T-cell (primary cell): ENCODE measurements at places on chromosomes 16 and 17. TPM values are rescaled to one million over a fixed set of nuclear protein-coding genes. Genes with fewer than 3 reads are reported as not detected.

- no peaks in the 10 kb centered on the region for H3K36me3 ChIP-seq
- no peak overlapping the region for H3K27ac ChIP-seq
- H3K27me3 ChIP-seq = no peaks in the 10 kb centered on the region
- no peaks in the 10 kb centered on the region for H3K4me1 ChIP-seq
Observed at GRCh38 chr17:19707728-19708221, 8.6 kb downstream of the SLC47A2 start.

DNA sequence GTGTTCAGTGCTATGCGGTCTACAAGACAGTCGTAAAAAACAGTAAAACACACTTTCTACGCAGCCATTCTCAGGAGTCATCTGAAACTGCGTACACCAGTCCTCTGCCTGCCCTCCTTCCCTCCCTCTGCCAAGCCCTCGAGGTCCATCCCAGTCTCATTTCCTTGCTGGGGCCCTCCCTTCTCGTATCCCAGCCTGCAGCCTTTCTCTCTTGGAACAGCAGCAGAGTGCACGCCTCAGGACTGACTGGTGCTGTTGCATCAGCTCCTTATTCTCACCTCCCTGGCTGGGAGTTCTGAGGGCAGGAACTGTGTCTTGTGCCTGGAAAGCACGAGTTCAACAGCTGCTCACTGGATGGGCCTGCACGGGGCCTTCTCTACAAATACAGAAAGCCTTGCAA is 12.5 kb downstream of the FAHD1 start:
- peaks cover 3% of the 10 kb centered on the region for H3K27me3 ChIP-seq
- no peaks in the 10 kb centered on the region for H3K4me1 ChIP-seq
- no peak for DNase-seq
- no peaks in the 10 kb centered on the region for H3K36me3 ChIP-seq
- no peak overlapping the region for H3K27ac ChIP-seq

GRCh38 chr17:79192503-79193351 is 118.1 kb downstream of the ENGASE start:
- no peak overlapping the region for H3K4me3 ChIP-seq
- DNase-seq = peak; percentile 6
- no peaks in the 10 kb centered on the region for H3K4me1 ChIP-seq
- H3K27me3 ChIP-seq = peaks cover 72% of the 10 kb centered on the region
- no peak overlapping the region for H3K27ac ChIP-seq

DNA sequence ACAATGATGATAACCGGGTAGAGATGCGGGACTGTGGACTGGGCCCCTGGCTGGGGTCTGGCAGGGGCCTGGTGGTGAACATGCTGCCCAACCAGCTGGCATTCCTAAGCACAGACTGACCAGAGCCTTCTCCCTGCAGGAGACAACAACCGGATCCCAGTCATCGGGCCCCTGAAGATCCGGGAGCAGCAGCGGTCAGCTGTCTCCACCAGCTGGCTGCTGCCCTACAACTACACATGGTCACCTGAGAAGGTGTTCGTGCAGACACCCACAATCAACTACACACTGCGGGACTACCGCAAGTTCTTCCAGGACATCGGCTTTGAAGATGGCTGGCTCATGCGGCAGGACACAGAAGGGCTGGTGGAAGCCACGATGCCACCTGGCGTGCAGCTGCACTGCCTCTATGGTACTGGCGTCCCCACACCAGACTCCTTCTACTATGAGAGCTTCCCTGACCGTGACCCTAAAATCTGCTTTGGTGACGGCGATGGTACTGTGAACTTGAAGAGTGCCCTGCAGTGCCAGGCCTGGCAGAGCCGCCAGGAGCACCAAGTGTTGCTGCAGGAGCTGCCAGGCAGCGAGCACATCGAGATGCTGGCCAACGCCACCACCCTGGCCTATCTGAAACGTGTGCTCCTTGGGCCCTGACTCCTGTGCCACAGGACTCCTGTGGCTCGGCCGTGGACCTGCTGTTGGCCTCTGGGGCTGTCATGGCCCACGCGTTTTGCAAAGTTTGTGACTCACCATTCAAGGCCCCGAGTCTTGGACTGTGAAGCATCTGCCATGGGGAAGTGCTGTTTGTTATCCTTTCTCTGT is 5.1 kb upstream of the SLC7A6 start:
- no peak for DNase-seq
- H3K4me3 ChIP-seq = no peak overlapping the region
- H3K4me1 ChIP-seq = peaks cover 2% of the 10 kb centered on the region
- no peaks in the 10 kb centered on the region for H3K27me3 ChIP-seq

DNA sequence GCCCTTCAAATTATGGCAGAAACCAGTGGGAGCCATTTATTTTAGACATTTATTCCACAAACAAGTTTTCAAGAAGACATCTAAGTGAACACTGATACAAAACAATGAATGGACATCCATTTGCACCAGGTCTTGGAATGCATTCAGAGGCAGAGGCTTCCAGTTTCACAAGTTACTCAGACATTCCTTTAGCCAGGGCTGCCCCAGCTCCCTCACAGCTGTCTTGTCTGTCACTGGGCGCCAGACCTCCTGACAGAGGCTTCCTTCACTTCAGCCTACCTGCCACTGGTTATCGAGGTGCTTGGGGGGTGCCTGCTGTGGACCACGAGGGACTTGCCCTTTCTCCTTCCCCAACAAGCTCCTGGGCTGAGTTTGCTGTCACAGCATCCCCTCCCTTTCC is 19.2 kb downstream of the AQP8 start:
- H3K27me3 ChIP-seq = no peaks in the 10 kb centered on the region
- no peak for DNase-seq
- H3K4me3 ChIP-seq = no peak overlapping the region
- no peak overlapping the region for H3K27ac ChIP-seq
- H3K36me3 ChIP-seq = peaks cover 13% of the 10 kb centered on the region

DNA sequence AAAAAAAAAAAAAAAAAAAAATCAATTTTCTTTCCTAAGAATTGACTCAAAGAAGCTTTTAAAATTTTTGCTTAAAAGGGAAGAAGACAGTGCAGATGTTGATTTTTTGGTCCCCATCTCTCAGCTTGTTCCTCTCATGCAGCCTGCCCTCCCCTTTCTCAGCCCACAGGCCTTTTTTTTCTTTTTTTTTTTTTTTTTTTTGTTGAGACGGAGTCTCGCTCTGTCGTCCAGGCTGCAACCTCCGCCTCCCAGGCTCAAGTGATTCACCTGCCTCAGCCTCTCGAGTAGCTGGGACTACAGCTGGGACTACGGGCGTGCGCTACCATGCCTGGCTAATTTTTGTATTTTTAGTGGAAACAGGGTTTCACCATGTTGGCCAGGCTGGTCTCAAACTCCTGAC is 17.7 kb downstream of the YPEL2 start:
- no peaks in the 10 kb centered on the region for H3K36me3 ChIP-seq
- peaks cover 32% of the 10 kb centered on the region for H3K4me1 ChIP-seq

DNA sequence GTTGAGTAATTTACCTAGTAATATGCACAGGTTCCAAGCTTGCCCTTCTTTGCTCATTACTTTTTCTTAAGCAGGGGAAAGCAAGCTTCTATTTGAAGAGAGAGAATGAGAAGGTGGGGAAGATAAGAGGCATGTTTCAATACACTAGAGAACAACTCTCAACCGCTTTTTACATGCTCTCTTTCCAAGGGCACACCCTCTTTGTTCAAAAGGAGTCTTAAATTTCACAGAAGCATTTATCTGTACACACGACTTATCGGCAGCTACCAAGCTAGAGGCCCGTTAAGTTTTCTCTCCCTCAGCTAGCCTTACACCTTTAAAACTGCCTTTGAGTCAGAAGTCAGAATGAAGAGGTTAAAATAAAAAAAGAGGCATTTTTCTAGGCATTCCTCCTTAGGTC is 79.6 kb downstream of the STH start:
- H3K27me3 ChIP-seq = no peaks in the 10 kb centered on the region
- no peak overlapping the region for H3K4me3 ChIP-seq
- no peak for DNase-seq
- H3K27ac ChIP-seq = no peak overlapping the region

- H3K4me1 ChIP-seq = peaks cover 27% of the 10 kb centered on the region
- DNase-seq = peak; percentile 86
- H3K27me3 ChIP-seq = no peaks in the 10 kb centered on the region
Observed at GRCh38 chr17:63774141-63774968, at the start of gene DDX42. DDX42 (plus strand) TSS chr17:63774170; CDS start chr17:63787050, 12,880 bp downstream.

GRCh38 chr16:66267292-66268014 is 99.0 kb upstream of the CDH5 start:
- H3K4me3 ChIP-seq = no peak overlapping the region
- peaks cover 9% of the 10 kb centered on the region for H3K4me1 ChIP-seq
- H3K27ac ChIP-seq = no peak overlapping the region
- no peak for DNase-seq
- H3K36me3 ChIP-seq = no peaks in the 10 kb centered on the region
- H3K27me3 ChIP-seq = peaks cover 65% of the 10 kb centered on the region

- H3K27ac ChIP-seq = no peak overlapping the region
- H3K36me3 ChIP-seq = no peaks in the 10 kb centered on the region
- no peak overlapping the region for H3K4me3 ChIP-seq
- H3K4me1 ChIP-seq = peaks cover 5% of the 10 kb centered on the region
- DNase-seq = no peak
- peaks cover 1% of the 10 kb centered on the region for H3K27me3 ChIP-seq
Observed at GRCh38 chr16:21156767-21157467, 1.6 kb upstream of the LDAF1 start.

- H3K27ac ChIP-seq = no peak overlapping the region
- H3K4me3 ChIP-seq = no peak overlapping the region
- no peaks in the 10 kb centered on the region for H3K36me3 ChIP-seq
- H3K27me3 ChIP-seq = peaks cover 51% of the 10 kb centered on the region
- H3K4me1 ChIP-seq = no peaks in the 10 kb centered on the region
Observed at GRCh38 chr17:74008196-74008595, 195.3 kb upstream of the RPL38 start.

DNA sequence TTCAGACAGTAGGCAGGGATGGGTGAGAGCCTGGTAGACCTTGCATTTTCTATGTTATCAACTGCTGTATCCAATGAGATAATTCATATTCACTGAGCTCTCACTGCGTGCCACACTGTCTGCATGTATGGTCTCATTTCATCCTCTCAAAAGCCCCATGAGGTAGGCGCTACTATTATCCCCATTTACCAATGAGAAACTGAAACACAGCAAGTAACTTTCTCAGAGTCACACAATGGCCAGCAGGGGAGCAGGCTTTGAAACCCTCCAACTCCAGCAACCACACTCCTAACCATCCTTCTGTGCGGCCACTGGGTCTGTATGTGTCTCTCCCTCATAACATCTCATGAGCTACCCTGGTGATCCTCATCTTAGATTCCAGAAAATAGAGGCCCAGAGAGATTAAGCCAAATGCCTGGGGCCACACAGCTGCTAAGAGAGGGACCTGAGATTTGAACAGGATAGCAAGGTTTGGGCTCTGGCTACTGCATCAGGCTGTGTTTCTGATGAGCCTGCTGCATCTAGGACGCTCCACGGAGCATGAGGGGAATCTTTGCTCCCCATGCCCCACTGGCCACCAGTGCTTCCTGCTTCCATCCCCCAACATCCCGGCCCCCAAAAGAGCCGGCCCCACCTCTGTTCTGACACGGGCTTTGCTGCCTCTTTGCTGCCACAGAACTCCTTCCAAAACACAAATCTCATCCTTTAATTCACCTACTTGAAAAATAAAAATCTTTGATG is 3.2 kb downstream of the CCR7 start:
- peaks cover 12% of the 10 kb centered on the region for H3K36me3 ChIP-seq
- peak; percentile 64 for DNase-seq
- peak overlapping the region; percentile 75 for H3K4me3 ChIP-seq
- no peaks in the 10 kb centered on the region for H3K27me3 ChIP-seq
- peaks cover 97% of the 10 kb centered on the region for H3K4me1 ChIP-seq

GRCh38 chr17:68102318-68102758 is 66.8 kb downstream of the KPNA2 start:
- H3K4me3 ChIP-seq = peak overlapping the region; percentile 78
- H3K27me3 ChIP-seq = no peaks in the 10 kb centered on the region
- H3K36me3 ChIP-seq = peaks cover 2% of the 10 kb centered on the region
- H3K27ac ChIP-seq = peak overlapping the region; percentile 83

- H3K36me3 ChIP-seq = no peaks in the 10 kb centered on the region
- H3K4me3 ChIP-seq = peak overlapping the region; percentile 68
Observed at GRCh38 chr17:70168044-70168976, 1.0 kb upstream of the KCNJ2 start.

GRCh38 chr17:46916211-46916610 is 6.7 kb upstream of the GOSR2 start:
- H3K36me3 ChIP-seq = no peaks in the 10 kb centered on the region
- peaks cover 8% of the 10 kb centered on the region for H3K27me3 ChIP-seq
- no peak for DNase-seq

- no peaks in the 10 kb centered on the region for H3K27me3 ChIP-seq
- H3K27ac ChIP-seq = no peak overlapping the region
- H3K4me1 ChIP-seq = no peaks in the 10 kb centered on the region
- no peak for DNase-seq
- H3K36me3 ChIP-seq = peaks cover 19% of the 10 kb centered on the region
- H3K4me3 ChIP-seq = no peak overlapping the region
Observed at GRCh38 chr17:34990921-34991365, 10.6 kb downstream of the LIG3 start.

DNA sequence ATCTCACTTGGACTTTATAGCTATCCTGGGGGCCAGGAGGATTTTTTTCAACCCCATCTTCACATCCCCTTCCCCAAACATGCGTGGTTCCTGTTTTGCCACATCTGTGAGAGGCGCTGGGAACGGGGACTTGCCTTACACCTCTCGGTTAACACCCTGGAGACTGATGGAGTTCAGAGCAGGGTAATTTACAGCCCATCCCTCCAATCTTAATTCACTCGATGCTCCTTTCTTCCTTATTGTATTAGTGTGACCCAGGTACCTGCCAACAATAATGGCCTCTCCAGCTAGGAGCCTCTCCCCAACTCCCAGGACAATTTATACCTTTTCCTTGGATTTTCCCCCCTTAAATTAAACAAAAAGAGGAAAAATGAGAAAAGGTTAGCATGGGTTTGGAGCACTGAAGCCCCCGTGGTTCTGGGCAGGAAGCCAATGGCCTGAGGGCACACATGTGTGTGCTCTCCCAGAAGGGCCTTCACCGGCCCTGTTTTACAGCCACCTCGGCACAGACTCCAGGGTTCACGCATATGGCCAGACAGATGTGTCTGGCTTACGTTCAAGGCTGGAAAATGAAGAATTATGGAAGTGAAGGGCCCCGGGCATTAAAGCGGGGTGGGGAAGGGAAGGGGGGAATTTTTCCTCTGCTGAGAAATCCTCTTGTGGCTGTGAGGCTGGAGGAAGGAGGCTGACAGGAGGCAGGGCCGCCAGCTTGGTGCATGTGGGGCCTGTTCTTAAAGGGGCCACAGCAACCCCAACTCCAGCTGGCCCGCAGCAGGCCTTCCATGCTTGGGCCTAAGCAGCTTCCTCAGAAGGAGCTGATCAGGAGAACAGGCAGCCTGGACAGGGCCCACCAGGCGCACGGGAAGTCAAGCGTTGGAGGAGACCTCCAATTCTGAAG is 21.4 kb downstream of the HIC1 start:
- no peaks in the 10 kb centered on the region for H3K27me3 ChIP-seq
- H3K4me1 ChIP-seq = no peaks in the 10 kb centered on the region
- no peak overlapping the region for H3K4me3 ChIP-seq
- peaks cover 44% of the 10 kb centered on the region for H3K36me3 ChIP-seq

GRCh38 chr16:3934491-3935181 is 54.1 kb upstream of the CREBBP start:
- H3K27me3 ChIP-seq = no peaks in the 10 kb centered on the region
- no peak overlapping the region for H3K27ac ChIP-seq
- no peak overlapping the region for H3K4me3 ChIP-seq
- DNase-seq = no peak
- no peaks in the 10 kb centered on the region for H3K4me1 ChIP-seq

The FNDC8 gene
- not detected for total RNA-seq

The PPP1R27 gene
- not detected for total RNA-seq

The PRRT2 gene
- 4.7 TPM for total RNA-seq

The SLC35G6 gene
- not detected for total RNA-seq

The ZP2 gene
- total RNA-seq = not detected

The OR3A3 gene
- total RNA-seq = not detected

The XAF1 gene
- 114 TPM for total RNA-seq

The CX3CL1 gene
- total RNA-seq = 0.18 TPM

The SRP68 gene
- 79.3 TPM for total RNA-seq

The PSMD12 gene
- 43.6 TPM for total RNA-seq
